ENCODE measurements at places on chromosomes 7 and 10.
A peak's percentile ranks its signal among the peaks of the same experiment; 100 is the strongest.

DNA sequence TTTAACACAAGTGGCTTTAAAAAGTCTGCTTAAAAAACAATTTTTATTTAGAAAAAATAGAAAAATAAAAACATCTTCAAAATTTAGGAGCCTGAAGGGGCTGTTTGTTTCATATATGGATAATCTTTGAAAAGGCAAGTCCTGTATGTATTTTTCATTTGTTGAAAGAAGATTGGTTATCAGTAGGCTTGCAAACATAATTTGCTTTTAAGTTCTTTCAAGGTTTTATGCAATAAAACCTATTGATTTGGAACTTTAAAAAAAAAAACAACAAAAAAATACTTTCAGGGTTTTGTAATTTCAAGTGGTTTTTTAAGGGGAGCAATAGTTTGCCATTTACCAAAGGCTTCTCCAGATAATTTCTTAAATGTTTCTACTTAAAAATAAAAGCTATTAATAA is 35.6 kb downstream of the MPLKIP start:
- no peak for DNase-seq

DNA sequence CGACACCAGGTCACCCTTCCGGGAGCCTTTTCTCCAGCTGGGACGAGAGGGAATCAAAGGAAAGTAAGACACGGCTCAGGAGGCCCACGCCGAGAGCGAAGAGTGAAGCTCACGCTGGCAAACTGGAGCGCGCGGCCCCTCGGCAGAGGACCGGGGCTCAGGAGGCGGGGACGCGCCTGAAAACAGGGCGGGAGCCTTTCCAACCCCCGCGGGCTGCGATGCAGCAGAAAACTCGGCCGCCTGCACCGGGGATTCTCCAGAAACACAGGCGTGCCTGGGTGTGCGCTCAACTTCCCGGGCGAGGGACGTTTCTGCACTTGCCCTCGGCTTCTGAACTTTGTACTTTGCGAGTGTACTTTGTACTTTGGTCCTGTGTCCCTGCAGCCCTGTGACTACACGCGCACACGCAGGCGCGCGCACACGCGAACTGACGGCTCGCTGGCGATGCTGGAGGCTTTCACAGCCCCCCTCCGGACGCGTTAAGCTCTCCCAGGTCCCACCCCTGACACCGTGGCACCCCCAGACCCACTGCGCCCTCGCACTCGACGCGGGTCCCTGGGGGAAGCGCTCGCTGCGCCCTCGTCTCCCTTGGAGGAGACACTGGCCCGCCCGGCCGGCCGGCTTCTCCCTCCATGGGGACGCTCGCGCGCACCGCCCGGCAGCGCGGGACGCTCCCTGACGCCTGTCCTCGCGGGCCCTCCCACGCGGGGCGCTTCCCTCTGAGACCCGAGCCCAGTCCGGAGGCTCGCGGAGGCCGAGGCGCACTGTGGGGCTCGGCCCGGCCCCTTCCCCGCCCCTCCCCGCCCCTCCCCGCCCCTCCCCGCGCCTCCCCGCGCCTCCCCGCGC is 588 bp upstream of the PAOX start:
- DNase-seq = peak; percentile 82

DNA sequence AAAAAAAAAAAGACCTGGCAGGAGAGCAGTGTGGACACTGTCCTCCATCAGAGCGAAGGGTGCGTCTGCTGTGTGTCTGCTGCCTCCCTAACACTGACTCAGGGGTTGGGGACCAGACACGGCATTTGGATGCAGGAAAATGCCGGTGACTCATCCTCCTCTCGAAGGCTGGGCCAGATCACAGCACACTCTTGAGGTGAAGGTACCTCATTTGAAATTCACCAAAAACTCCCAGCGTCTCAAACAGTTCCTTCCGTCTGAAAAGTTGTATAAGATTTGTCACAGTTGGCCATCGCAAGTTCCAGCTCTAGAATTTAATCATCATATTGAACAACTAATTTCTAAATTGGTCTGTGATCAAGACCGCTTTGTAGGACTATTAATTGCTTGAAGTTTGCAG is 118.1 kb upstream of the LYZL2 start:
- no peak for DNase-seq

DNA sequence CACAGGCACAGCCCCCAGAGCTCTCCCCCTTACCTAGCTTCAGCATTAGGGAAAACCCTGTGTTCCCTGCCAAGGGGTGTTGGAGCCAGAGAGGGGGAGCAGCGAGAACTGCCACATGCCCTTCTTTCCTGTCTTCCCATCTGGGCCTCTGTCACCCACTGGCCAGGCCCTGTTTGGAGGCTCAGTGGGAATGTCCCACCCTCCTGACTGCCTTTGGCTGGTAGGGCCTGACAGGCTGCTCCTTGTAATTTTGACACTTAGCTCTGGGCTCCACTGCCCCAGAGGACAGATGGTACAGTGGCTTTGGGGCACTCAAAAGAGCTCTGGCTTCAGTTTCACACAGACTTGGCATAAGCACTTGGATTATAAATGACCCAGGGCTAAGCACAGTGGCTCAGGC is 50.6 kb downstream of the GRID2IP start:
- no peak for DNase-seq

DNA sequence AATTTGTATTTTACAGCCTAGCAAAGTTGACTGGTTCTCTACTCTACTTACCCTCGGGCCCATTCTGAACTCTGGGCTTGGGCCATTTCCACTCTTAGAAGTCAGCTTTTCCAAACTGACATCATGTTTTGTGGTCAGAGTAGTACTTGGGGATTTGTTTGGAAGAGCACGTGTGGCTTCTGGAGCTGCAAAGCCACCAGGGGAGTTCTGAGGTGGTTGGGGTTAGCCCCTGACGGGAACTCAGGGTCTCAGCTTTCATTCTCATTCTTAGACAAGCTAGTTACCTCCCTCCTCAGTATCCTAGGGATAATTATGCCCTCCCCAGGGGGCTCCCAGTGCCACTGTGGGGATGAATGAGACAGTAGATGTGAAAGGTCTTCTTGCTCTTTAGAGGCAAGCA is 647.7 kb upstream of the GALNT17 start:
- DNase-seq = no peak

GRCh38 chr10:44316187-44316921 is 68.5 kb downstream of the CXCL12 start:
- no peak for DNase-seq

- no peak for DNase-seq
Measured at GRCh38 chr7:157129907-157130460, 8.7 kb upstream of the UBE3C start.

DNA sequence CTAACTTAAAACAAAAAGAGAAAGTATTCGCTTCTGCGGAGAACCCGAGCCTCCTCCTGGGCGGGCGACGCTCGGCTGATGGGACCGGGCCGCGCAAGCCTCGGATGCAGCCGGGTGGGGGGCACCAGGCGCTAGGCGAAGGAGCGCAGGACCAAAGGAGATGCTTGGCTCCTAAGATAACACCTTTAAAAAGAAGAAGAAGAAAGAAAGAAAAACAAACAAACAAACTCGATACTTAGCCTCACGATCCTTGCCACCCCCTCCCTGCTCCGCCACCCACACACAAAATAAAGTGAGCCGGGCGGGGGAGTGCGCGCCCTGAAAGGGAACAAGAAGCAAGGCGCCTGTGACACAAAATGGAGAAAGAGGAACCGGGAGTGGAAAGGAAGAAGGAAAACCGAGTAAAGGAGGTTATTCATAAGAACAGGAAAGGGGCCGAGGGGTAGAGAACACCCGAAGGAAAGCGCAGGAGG is 34.0 kb upstream of the EBLN1 start:
- peak; percentile 69 for DNase-seq

GRCh38 chr7:116802746-116803152 is 59.6 kb upstream of the CAPZA2 start:
- no peak for DNase-seq

DNA sequence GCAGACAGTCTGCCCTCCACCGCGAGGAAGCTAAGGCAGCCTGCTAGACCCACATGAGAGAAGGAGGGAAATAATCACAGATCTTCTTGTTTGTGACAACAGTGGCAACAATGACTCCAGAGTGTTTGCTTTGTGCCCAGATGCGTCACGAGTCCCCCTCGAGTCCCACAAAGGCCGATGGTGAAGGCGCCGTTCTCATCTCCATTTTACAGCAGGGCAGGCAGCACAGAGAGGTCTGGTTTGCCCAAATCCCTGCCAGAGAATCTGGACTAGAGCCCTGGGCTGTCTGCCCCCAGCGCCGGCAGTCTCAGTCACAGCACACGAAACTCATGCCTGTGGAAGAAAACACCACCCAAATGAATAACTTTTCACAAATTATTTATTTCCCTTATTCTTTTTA is 38.1 kb downstream of the KIAA1549 start:
- DNase-seq = no peak

- no peak for DNase-seq
Measured at GRCh38 chr10:66238343-66238742, 687.5 kb upstream of the LRRTM3 start.

GRCh38 chr10:25694971-25695370 is 239.1 kb upstream of the MYO3A start:
- no peak for DNase-seq

DNA sequence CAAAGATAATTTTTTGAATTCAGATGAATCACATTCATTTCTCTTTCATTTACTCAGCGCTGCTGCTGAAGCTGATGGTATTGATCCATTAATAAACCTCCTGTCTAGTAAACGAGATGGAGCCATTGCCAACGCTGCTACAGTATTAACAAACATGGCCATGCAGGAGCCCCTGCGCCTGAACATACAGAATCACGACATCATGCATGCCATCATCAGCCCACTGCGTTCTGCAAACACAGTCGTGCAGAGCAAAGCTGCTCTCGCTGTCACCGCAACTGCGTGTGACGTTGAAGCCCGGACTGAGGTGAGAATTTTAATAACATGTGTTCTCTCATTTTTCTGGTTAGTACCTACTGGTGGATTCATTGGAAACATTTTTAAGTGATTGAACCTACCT is 70.2 kb downstream of the ARMC3 start:
- DNase-seq = no peak

DNA sequence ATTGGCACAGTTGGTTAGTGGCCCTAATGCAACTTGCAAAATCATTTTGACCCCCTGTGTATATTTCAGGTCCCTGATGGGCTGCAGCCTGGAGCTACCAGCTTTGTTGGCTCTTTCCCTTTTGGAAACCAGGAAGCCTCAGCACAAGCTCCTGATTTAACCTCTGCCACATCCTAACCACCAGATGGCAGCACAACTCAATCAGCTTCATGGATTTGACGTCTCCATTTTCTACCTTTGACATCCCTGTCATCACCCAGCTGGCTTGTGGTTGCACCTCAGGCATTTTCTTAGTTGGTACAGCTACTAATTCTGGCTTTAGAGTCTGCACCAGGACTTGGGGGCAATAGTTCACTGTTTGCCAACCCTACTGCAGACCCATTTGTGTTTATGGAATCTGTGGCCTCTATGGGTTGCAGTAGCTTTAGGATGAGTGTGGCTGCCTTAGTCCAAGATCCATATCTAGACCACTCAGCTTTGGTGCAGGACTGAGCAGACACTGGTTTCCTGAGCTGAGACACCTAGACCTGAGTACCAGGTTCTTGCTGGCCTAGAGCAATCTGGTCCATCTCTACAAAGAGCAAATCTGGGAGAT is 456.2 kb downstream of the REEP3 start:
- DNase-seq = no peak

DNA sequence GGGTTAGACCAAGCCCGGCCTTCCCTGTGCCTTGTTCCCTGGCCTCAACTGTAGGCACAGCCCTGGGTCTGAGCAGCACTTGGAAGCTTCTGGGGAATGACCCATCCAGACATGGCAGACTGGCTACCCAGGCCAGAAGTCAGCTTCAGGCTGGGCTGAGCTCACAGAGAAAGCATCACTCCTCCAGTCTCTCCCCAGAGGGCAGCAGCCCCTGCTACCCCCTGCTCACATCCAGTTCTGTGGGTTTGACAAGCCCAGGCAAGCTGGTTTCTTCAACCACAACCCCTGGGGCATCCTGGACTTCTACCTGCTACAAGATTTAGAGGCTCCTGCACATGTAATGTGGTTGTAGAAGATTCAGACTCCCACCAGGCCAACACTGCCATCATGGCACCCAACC is 9.0 kb downstream of the C10orf71 start:
- no peak for DNase-seq

DNA sequence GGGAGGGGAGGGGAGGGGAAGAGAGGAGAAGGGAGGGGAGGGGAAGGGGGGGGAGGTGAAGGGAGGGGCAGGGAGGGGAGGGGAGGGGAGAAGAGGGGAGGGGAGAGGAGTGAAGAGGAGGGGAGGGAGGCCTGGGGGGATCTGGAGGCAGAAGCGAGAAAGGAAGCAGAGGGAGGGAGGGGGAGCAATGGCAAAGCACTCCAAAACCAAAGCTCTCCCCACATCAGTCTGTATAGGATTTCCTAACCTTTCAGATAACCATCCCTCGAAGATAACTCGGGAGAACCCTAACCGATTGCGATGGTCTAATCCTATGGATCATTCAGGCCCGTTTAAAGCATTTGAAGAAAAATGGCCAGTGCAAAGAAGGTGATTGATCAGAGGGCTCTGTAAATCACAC is 19.0 kb downstream of the EBF3 start:
- DNase-seq = no peak

DNA sequence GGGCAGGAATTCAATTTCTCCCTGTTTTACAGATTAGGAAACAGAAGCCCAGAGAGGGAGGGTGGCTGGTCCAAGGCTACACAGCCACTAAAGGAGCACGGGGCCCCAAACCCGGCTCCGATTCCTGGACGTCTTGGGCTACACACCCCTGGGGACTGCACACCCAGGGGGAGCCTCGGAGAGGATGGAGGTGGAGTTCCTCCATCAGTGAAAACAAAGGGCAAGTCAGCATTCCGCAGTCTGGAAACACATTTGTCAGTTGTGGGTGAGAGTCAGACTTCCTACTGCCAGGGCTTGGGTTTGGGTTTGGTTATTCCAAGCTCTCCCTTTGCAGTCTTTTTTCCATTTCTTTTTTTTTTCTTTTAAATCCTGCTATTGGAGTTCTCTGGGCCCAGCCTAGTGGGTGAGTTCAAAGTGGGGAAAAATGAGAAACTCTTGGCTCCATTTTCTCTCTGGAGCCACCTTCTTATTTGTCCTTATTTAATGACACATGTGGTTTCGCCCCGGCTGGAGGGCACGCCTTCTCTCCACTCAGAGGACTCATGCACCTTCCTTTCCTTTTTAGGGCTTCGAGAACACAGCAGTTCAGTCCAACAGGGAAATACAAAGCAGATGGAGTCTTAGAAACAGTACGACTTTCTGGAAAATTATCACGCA is 59.9 kb upstream of the AQP1 start:
- no peak for DNase-seq

- DNase-seq = no peak
Measured at GRCh38 chr7:26510231-26510957, 218.7 kb downstream of the SNX10 start.

DNA sequence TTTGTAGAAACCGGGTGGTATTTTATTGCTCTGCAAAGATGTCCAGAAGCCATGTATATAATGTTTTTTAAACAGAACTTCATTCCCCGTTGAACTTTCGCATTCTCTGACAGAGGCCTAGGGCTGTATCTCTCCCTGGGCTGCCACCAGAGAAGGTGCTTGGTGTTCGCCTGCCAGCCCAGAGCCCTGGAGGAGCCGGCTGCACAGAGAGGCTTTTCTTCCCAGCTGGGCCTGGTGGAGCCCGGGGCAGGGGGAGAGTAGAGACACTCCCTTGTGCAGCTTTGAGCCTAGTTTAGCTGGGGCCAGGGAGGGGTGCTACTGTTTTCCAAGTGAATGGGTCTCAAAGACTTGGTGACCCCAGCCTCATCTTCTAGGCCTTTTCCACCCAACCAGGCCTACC is 13.6 kb upstream of the TRIM8 start:
- no peak for DNase-seq
